ENCODE measurements at places on chromosomes 16 and 17.

DNA sequence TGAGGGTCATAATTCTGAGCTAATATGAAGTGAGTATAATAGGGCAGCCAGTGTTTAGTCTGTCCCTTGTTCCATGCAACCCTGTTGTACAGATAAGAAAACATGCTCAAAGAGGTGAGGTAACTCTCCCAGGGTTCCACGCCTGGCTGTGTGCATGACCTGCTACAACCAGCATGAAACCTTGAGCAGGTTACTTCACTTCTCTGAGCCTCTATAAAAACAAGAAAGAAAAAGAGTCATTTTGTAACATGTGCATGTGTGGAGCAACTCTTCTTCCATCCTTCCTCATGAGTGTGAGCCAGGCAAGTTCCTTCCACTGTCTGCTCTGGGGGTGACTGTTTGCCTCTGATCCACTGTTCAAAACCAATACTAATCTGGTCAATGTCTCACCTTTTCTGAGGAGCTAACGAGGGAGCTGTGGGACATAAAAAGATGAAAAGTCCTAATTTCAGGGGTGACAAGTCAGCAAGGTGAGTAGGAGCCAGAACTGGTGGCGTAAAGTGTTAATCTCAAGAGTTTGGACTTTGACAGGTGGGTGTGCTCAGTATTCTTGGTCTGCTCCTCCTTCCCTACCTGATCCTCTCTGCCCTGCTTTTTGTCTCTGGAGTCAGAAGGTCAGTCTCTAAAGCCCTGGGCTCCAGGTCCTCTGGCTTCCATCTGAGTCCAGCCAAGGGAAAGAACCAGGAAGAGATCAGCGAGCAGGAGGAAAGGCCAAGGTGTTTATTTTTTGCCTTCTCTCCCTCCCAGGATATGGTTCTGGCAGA, 21.5 kb downstream of the GFOD2 start:
- no peak for DNase-seq

- no peak for DNase-seq
Observed at GRCh38 chr17:66466840-66467367, 164.5 kb downstream of the PRKCA start.

- DNase-seq = no peak
Observed at GRCh38 chr16:29901607-29901945, 1.3 kb downstream of the ASPHD1 start.

DNA sequence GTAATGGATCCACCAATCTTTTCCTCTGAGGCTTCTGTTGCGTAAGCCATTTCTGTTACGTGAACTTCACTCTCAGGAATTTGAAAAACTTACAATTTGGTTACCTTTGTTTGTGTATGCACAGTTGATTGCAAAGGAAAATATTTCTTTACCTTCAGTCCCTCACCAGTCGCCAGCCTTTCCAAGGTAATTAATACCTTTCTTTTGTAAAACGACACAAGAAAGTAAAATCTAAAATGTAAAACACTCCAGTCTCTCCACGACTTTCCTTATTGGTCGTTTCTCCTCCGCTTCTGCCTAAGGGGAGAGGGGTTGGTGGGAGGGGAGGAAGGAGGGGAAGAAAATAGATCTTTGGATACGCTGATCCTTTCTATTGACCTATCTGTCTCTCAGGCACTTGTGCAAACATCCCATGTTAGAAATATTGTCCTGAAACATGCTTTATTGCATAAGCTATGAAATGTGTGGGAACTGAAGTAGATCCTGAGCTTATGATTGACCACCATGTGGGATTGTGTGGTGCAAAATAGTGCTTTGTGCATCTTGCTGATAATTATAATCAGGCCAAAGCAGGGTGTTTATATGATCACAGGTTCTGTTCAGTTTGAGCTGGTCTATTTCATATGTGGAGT, 32.4 kb upstream of the EFCAB13 start:
- DNase-seq = no peak

- no peak for DNase-seq
Observed at GRCh38 chr16:2614761-2615191, 67.5 kb upstream of the KCTD5 start.

- no peak for DNase-seq
Observed at GRCh38 chr17:31882571-31882970, 18.9 kb downstream of the UTP6 start.

All from ecto neural progenitor cell (in vitro differentiated cells).